ENCODE measurements at places on chromosomes 7 and 10. TPM values are rescaled to one million over a fixed set of nuclear protein-coding genes. Genes with fewer than 3 reads are reported as not detected.

TMEM196 gene
- 0.22 TPM for total RNA-seq

SEM1 gene
- total RNA-seq: 39.2 TPM

SLC25A40 gene
- total RNA-seq: 10.6 TPM

CALN1 gene
- total RNA-seq: not detected

CC2D2B gene
- 3.0 TPM for total RNA-seq

PPP1R3C gene
- total RNA-seq: 90.0 TPM

GPNMB gene
- 66.5 TPM for total RNA-seq

MSMB gene
- total RNA-seq: not detected

TBC1D12 gene
- 18.3 TPM for total RNA-seq

C10orf62 gene
- not detected for total RNA-seq

Measured in gastroesophageal sphincter (tissue), 4 donors.